ENCODE measurements at places on chromosomes 6 and 20. TPM values are rescaled to one million over a fixed set of nuclear protein-coding genes. Genes with fewer than 3 reads are reported as not detected.

DNA sequence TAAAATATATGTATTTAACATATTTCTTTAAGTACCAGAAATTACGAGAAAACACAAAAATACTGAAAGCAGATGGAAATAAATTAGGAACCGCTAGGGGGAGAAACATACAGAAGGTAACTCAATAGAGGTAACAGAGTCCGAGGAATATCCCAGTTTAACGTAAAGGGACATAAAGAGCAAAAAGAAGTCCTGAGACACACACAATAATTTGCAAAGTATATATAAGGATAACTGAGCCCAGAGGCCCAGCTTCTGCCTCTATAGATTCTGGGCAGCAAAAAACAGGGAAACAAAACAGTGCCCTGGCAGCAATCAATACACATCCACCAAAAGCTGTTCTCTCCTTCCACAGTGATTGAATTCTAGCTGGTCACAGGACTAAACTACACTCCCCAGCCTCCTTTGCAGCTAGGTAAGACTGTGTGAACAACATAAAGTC, 15.1 kb downstream of the TBC1D32 start:
- peak; percentile 12 for DNase-seq

- DNase-seq = no peak
These were observed 119.3 kb downstream of the RNF144B start for GRCh38 chr6:18506382-18507017.

- DNase-seq = no peak
These were observed 24.7 kb downstream of the NDUFAF4 start for GRCh38 chr6:96872976-96873375.

The DUSP15 gene
- total RNA-seq = 0.26 TPM

GRCh38 chr20:57023007-57023406, 243.4 kb downstream of the BMP7 start:
- DNase-seq = no peak

GRCh38 chr6:164022632-164023031, 608.1 kb downstream of the QKI start:
- no peak for DNase-seq

The SLC17A3 gene
- not detected for total RNA-seq

DNA sequence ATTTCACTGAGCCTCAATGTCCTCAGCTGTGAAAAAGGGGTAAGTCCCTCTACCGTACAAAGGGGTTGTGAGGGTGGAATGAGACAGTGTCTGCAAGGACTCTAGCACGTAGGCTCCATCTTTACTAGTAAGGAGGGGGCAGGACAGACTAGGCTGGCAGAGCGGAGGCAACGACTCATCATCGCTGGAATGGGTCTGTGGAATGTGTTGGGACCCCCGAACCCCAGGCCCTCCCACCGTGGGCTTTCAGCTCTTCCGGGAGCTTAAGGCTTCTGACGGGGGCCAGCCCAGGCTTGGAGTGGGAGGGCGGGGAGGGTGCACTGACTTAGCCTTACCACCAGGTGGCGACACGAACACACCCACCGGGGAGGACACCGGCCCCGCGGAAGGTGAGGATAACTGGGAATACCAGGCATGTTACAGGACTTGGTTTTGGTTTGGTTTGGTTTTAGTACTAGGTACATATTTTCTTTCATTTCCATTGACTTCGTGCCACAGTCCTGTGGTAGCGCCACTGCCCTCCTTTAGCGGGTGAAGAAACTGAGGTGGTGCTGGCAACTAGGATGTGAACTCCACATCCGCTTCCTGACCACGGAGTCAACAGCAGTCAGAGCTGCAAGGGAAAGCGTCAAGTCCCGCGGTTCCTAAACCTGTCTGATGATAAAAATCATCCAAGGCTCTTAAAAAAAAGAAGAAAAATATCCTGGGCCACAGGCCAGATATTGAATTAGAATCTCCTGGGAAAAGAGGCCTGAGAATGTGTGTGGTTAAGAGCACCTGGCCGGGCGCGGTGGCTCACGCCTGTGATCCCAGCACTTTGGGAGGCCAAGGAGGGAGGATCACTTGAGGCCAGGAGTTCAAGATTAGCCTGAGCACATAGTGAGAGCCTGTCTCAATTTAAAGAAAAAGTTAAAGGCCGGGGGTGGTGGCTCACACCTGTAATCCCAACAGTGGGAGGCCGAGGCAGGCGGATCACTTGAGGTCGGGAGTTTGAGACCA, 10.3 kb upstream of the TULP1 start:
- DNase-seq = peak; percentile 15

DNA sequence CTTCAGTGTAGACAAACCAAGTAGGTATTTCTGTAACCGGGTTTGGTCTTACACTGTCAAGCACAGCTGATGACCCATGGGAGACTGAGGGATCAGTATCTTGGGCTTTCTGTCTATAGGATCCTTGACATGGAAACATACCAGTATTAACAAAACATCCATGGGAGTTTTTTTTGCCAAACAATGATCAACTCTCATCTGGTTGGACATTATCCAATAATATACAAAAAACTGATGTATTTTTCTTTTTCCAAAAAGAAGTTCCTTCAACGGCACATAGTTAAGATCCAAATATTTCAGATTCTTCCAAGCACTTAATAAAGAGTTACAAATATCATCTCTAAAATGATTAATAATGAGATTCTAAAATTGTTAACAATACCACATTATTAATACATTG, 459.9 kb downstream of the PRKN start:
- DNase-seq = no peak

The RAET1L gene
- not detected for total RNA-seq

GRCh38 chr6:105164418-105164817, 15.4 kb downstream of the POPDC3 start:
- no peak for DNase-seq

- no peak for DNase-seq
These were observed 28.8 kb downstream of the MTHFD1L start for GRCh38 chr6:150894191-150894744.

The SLC22A16 gene
- not detected for total RNA-seq

The BMP5 gene
- not detected for total RNA-seq

- no peak for DNase-seq
These were observed 381.7 kb downstream of the CD83 start for GRCh38 chr6:14499309-14499708.

The CALHM5 gene
- 1.4 TPM for total RNA-seq

DNA sequence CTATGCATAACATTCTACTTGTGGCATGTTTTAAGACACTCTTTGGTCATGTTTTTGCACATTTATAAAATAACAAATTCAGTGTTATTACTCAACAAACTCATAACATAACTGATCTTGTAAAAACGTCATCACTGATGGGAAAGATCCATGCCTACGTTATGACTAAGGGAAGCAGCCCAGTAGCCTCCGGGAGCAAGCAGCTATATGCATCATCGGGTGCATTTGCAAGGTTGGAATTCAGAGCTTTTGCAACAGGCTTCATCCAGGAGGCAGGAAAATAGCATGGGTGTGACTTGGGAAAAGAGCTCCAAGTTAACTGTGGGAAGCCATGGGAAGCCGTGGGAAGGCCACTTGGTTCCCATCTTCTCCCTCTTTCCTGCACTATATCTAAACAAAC, 271.6 kb upstream of the SGK1 start:
- no peak for DNase-seq

The VWA7 gene
- 0.13 TPM for total RNA-seq

The RPL7L1 gene
- total RNA-seq = 85.9 TPM

The GCM1 gene
- total RNA-seq = under 0.01 TPM

DNA sequence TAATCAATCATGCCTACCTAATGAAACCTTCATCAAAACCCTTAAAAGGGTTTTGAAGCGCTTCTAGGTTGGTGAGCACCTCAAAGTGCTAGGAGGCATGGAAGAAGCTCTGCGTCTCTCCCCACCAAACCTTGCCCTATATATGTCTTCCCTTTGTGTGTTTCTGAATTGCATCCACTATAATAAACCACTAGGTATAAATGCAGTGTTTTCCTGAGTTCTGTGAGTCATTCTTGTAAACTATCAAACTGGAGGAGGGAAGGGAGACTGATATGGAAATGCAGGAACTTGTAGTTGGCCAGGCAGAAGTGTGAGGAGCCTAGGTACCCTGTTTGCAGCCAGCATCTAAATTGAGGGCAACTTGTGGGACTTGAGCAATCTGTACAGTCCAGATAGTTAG, 698.8 kb downstream of the DOK5 start:
- no peak for DNase-seq

The TGM3 gene
- not detected for total RNA-seq

DNA sequence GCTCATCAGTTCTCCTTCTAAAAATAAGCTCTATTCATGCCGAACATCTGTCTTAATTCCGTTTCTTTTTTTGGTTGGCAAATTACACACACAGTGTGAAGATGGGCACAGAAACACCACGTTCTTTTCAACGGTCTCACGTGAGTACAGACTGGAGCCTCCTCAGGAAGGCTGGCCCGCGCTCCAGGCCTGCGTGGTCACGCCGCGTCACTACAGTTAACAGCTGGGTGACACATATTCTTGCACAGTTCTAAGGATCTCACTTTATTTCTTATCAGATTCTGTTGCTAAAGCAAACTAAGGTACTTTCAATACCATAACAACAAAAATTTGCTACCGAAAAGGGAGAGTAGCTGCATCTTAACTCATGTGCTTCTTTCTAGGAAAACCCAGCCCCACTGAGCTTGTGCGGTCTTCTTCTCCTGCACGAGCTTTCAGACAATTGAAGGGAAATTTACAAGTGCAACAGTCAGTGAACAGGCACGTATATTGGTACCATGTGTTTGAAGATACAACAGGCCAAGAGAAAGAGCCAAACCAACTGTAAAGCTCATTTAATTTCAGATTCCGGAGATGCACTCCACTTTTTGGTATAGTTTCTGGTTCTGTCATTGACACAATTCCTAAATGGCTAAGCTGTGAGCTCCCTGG, 55.6 kb upstream of the MPC1 start:
- DNase-seq = no peak

DNA sequence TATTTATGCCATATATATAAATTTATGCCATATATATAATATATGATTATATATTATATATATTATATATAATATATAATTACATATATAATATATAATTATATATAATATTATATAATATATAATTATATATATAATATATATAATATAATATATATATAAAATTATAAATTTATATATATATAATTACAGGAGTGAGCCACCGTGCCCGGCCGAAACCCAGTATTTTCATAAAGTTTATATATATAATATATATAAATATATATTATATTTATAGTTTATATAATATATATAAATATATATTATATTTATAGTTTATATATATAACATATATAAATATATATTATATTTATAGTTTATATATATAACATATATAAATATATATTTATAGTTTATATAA, 31.6 kb downstream of the NKX2-4 start:
- DNase-seq = no peak

The LGSN gene
- total RNA-seq = not detected

- DNase-seq = no peak
These were observed 54.9 kb upstream of the FRMD1 start for GRCh38 chr6:168133687-168134559.

DNA sequence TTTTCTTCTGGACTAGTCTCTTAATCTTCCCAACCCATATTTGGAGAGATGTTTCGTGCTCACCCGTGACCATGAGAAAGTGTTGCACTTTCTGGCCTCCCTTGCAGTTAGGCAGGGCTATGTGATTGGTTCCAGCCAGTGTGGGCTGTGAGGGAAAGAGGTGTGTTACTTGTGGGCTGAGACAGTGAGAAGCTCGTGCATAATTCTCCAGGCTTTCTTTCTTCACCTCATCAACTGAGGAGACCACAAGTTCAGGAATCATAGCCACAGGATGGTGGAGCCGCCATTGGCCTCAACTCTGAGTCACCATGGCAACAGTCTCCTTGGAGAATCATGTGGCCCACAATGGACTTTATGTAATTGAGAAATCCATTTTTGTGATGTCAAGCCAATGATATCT, 57.5 kb upstream of the FUCA2 start:
- DNase-seq = no peak

GRCh38 chr6:42777126-42777822, 4.6 kb upstream of the BICRAL start:
- no peak for DNase-seq

DNA sequence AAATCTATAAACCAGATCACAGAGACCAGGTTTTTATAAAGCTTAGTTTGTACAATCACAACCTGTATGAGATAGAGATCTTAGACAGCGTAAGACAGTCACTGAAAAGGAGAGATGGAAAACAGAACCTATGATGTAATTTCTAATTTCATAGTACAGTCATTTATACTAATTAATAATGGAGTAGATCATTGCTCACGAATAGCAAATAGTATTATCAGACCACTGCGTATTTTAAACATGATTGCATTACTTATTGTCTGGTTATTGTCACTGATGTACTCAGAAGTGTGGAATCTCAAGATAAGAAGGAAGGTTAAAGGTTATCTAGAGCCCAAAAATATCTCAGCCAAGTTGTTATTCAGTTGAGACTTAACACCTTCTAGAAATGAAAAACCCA, 115.6 kb downstream of the KHDC1L start:
- no peak for DNase-seq

The PHACTR1 gene
- total RNA-seq = 1.0 TPM

- no peak for DNase-seq
These were observed 117.1 kb downstream of the ISM1 start for GRCh38 chr20:13338097-13338661.

DNA sequence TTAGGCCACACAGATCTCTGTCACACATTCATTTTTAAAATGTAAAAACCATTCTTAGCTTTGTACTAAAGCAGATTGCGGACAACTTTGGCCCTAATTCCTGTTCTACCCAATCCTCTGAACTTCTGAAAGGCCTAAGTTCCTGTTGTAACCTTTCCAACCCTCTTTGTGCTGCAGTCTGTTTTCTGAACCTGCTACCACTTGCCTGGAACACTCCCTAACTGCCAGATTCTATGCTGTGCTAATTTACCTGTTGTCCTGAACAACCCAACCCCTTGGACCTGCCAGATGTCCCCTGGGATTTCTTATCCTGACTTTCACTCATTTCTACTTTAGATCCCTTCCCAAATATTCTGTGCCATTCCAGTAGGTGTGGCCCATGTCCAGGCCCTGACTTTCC, 398.7 kb downstream of the ZFAND3 start:
- DNase-seq = no peak

- DNase-seq = no peak
These were observed 28.3 kb downstream of the ZC3H12D start for GRCh38 chr6:149456311-149457021.

The TRIM31 gene
- not detected for total RNA-seq

The GRM1 gene
- 0.13 TPM for total RNA-seq

The PRKN gene
- total RNA-seq = 0.39 TPM

DNA sequence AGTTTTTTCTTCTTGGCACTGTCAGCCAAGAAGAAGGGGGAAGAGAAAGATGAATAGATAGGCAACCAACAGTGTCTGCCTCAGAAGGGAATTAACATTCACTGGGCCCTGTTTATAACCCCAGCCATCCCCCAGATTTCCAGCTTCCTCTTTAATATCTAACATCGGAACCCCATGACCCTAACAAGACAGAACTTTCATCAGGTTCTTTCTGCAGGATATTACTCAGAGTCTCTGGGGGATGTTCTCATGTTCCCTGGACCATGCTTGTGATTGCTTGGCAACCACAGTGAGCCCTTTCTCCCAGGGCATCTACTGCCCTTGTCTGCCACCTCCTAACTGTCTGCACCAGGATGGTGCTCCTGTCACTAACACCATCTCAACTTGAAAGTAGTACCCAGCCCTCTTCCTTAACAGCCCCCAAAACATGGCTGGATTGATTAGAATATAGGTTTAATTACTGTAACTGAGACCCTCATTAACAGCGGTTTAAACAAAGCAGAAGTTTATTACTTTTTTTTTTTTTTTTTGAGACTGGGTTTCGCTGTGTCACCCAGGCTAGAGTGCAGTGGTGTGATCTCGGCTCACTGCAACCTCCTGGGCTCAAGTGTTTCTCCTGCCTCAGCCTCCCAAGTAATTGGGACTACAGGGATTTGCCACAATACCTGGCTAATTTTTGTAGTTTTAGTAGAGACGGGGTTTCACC, 12.0 kb upstream of the PTPN1 start:
- no peak for DNase-seq

The BMP2 gene
- 13.1 TPM for total RNA-seq
